ENCODE measurements at places on chromosomes 12 and 14.

GRCh38 chr12:101277443-101277842, 2.5 kb upstream of the UTP20 start:
- no peak for DNase-seq

GRCh38 chr12:120257041-120257821, 8.3 kb downstream of the PXN start:
- no peak for DNase-seq

DNA sequence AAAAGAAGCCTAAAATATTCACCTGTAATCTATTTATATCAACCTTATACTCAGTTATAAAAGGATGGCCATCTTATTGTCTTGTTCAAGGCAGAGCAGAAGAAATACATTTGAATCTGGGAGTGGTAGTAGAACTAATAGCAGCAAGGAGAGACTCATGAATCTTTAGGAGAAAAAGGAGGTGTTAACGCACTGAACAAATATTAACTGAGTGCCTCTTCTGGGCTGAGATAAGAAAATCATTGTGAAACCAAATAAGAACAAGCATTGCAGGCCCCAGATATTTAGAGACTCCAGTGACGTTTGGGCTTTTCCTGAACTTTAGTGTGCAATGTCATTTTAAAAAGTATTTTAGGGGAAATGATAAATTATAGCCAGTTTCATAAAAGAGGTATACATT, 790.6 kb downstream of the DIO2 start:
- no peak for DNase-seq

DNA sequence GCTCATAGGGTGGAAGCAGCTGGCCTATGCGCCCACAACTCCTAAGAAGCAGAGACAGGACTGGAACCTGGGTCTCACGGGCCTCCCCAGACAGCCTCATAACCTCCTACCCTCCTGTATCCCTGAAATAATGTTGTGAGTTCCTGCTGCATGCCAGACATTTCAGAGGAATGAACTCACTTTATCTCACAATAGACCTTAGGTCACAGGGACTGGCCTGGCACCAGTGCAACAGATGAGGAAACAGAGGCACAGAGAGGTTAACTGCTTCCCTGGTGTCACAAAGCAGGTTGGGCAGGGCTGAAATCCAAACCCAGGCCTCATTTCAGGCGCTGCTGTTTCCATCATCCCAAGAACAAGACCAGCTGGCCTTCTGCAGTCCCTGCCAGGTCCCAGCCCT, 5.3 kb downstream of the PHETA1 start:
- DNase-seq, result no peak

GRCh38 chr14:23729720-23730387, 93.7 kb downstream of the DHRS2 start:
- DNase-seq, result no peak

DNA sequence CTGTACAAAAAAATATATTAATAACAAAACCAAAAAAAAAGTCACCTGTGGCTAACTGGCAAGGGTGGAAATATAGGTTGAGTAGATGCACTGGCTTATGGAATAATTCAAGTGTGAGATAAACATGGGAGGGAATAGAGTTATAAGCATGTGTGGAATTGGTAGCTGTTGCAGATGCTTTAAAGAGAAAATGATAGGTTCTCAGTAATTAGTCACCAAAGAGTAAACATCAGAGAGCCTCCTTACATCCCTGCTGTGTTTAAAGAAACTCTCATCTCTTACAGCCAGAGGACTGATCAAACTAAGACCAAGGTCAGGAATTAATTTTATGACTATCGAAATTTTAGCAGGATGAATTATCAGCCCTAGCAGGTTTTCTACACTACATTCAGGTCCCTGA, 70.5 kb downstream of the EGLN3 start:
- DNase-seq, result no peak

DNA sequence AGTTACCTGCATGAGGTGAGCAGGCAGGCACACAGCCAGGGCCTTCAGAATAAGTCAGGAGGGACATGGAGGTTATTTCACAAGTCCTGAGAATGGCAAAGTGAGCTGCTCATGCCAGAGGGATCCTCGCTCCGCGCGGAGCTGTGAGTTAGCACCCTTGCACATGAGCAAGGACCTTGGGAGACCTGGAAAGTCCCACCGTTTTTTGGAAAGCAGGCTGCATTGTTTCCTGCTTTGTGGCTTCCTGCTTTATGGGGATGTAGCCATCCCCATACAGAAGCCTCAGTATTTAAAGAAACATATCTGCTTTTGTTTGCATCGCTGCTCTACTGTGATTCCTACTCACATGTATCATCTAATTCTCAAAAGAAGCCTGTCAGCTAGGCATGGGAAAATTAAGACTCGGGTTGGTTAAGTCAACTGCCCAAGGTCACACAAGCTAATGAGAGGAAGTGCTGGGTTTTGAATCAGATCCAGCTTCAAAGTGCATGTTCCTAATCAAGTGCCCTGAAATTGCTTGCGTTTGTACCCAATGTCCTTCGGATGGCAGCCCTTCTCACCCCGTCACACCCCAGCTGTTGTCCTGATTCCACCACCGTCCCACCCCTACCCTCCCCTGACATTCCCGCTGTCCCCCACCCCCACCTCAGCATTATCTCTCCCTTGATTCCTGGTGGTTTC, 106.2 kb downstream of the CRACR2A start:
- DNase-seq, result no peak

DNA sequence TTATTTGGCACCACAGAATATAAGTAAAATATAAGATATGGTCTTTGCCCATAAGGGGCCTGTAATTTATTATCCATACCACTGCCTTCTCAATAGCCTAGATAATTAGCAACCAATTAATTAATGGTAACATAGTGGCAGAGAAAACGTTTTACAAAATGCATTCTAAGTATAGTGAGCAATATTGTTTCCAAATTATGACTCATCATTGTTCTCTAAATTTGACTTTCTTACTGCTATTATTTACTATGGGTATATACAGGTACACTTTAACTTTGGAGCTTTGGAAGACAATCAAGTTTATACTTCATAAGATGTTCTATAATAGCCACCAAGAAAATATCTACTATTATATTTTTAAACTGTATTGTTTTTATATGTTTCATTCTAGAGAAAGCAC, 26.7 kb downstream of the DCP1B start:
- DNase-seq, result no peak

GRCh38 chr14:92415969-92416368, 93.0 kb downstream of the SLC24A4 start:
- DNase-seq, result no peak

GRCh38 chr14:94598506-94598815, 13.7 kb upstream of the SERPINA3 start:
- no peak for DNase-seq

Measured in activated T-helper 9 cell treated with anti-CD3 and anti-CD28 coated beads, Interleukin-2, amount 50 U/mL, for 16 hours (primary cell).